ENCODE measurements at places on chromosomes 2 and 18. TPM values are rescaled to one million over a fixed set of nuclear protein-coding genes. Genes with fewer than 3 reads are reported as not detected.
A peak's percentile ranks its signal among the peaks of the same experiment; 100 is the strongest.

GRCh38 chr18:77007251-77007650, 125.3 kb downstream of the MBP start:
- DNase-seq: no peak
- no peaks in the 10 kb centered on the region for H3K27me3 ChIP-seq

DNA sequence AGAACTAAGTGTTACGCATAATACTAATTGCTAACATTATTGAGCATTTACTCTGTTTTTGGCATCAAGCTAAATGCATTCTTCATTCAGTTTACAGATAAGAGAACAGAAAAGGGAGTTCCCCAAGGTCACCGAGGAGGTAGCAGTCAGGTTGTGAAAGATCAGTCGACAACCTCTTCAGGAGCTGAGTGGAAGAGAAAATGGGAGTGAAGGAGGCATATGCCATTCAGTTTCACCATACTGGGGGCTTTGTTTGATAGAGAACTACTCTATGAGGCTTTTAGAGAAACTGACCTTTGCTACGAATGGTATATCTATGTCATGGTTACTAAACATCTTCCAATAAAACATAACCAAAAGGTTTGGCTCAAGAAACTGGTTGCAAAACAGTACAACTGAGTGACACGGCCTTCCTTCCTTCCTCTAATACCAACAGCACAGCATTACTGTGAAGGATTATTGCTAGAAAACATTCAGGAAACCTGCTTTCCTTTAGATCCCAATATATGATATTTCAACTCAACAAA, 112.1 kb downstream of the RBMS1 start:
- no peaks in the 10 kb centered on the region for H3K36me3 ChIP-seq
- no peak overlapping the region for H3K4me3 ChIP-seq
- no peak for DNase-seq
- no peaks in the 10 kb centered on the region for H3K4me1 ChIP-seq

- no peaks in the 10 kb centered on the region for H3K36me3 ChIP-seq
- no peak overlapping the region for H3K4me3 ChIP-seq
- H3K27me3 ChIP-seq: no peaks in the 10 kb centered on the region
- DNase-seq: no peak
These were observed 1064.1 kb upstream of the CNTNAP5 start for GRCh38 chr2:122960759-122961641.

Gene PDE1A
- total RNA-seq: 2.8 TPM

- no peaks in the 10 kb centered on the region for H3K27me3 ChIP-seq
- no peaks in the 10 kb centered on the region for H3K36me3 ChIP-seq
- H3K27ac ChIP-seq: no peak overlapping the region
- H3K4me1 ChIP-seq: no peaks in the 10 kb centered on the region
- H3K4me3 ChIP-seq: no peak overlapping the region
These were observed 6.5 kb downstream of the TMEM17 start for GRCh38 chr2:62499430-62500060.

GRCh38 chr2:72750466-72750865, 75.4 kb downstream of the EXOC6B start:
- no peak overlapping the region for H3K27ac ChIP-seq
- no peak overlapping the region for H3K4me3 ChIP-seq
- no peaks in the 10 kb centered on the region for H3K4me1 ChIP-seq
- DNase-seq: no peak

- H3K27me3 ChIP-seq: no peaks in the 10 kb centered on the region
- no peak for DNase-seq
- H3K36me3 ChIP-seq: no peaks in the 10 kb centered on the region
- H3K4me3 ChIP-seq: no peak overlapping the region
These were observed 270.3 kb downstream of the ATAD2B start for GRCh38 chr2:23656597-23656973.

- DNase-seq: no peak
- H3K27ac ChIP-seq: peak overlapping the region; percentile 99
- H3K27me3 ChIP-seq: no peaks in the 10 kb centered on the region
- no peak overlapping the region for H3K4me3 ChIP-seq
- no peaks in the 10 kb centered on the region for H3K36me3 ChIP-seq
These were observed 12.1 kb downstream of the CFLAR start for GRCh38 chr2:201128033-201128432.

DNA sequence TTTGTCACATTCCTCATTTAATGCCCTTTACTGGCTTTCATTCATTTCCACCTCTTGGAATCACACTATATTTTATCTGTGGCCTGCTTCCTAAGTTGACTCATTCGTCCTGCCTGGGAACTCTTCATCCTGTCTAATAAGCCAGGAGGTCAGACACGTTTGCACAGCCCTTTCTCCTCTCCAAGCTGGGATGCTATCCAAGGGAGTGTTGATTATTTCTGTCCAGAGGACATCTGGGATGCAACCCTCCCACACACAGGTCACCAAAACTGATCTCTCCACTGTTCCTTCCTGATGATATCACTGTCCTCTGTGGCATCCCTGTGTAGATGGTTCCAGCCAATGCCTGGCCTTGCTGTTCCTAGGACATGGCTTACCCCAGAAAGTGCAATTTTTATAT, 79.8 kb upstream of the NOSTRIN start:
- no peaks in the 10 kb centered on the region for H3K27me3 ChIP-seq
- H3K4me1 ChIP-seq: no peaks in the 10 kb centered on the region
- no peak overlapping the region for H3K4me3 ChIP-seq
- no peak overlapping the region for H3K27ac ChIP-seq

GRCh38 chr2:96715658-96716057, 24.2 kb downstream of the LMAN2L start:
- no peak overlapping the region for H3K27ac ChIP-seq
- no peaks in the 10 kb centered on the region for H3K4me1 ChIP-seq
- H3K4me3 ChIP-seq: no peak overlapping the region
- DNase-seq: no peak
- no peaks in the 10 kb centered on the region for H3K27me3 ChIP-seq
- H3K36me3 ChIP-seq: no peaks in the 10 kb centered on the region

Gene KCNK3
- total RNA-seq: 1.1 TPM

DNA sequence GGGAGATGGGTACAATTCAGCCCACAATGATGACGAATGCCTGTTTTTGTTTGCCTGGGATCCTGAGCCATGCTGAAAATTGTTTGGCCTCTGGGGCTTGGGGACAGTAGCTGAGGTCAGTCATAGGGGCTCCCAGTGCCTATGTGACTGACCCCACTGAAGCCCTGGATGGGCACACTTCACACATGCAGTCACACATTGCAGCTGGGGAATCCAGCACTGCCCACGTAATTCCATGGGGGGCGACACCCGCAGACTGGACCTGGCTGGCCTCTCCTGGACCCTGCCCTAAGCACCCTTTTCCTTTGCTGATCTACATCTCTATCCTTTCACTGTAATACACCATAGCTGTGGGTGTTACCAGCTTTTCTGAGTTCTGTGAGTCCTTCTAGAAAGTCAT, 295.2 kb upstream of the HS6ST1 start:
- no peak for DNase-seq
- H3K36me3 ChIP-seq: no peaks in the 10 kb centered on the region
- no peak overlapping the region for H3K27ac ChIP-seq
- H3K27me3 ChIP-seq: no peaks in the 10 kb centered on the region

DNA sequence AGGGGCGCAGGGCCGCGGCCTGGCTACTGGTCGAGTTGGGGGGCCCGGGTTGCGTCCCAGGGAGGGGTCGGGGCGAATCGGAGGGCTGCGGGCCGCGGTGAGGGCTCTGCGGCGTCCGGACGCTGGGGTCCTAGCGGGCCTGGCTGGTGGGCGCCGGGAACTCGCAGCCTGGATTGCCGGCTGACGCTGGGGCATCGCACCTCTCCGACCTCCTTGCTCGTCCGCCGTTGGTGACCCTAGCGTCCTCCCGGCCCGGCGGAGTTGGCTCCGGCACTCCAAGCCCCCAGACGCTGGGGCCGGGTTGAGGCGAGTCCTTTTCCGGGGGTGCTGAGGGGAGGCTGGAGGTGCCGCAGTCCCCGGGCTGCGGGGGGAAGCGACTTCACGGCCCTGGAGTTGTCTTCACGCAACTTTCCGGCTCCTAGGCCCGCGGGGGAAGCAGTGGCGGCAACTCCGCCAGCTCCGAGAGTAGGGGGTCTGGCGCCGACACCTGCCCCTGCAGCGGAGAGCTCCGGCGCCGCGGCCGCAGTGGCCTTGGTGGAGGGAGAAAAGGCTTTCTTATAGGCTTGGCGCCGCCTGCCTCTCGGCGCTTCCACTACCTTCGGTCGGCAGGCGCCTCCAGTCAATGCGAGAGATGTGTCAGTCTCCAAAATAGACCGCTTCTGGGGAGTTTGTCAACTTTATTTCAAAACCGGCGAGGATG, 70.3 kb downstream of the HAUS1 start:
- peak overlapping the region; percentile 97 for H3K4me3 ChIP-seq
- H3K27ac ChIP-seq: peak overlapping the region; percentile 89
- H3K27me3 ChIP-seq: no peaks in the 10 kb centered on the region
- no peaks in the 10 kb centered on the region for H3K4me1 ChIP-seq

Gene THSD7B
- 0.80 TPM for total RNA-seq

Gene SERPINB10
- not detected for total RNA-seq

DNA sequence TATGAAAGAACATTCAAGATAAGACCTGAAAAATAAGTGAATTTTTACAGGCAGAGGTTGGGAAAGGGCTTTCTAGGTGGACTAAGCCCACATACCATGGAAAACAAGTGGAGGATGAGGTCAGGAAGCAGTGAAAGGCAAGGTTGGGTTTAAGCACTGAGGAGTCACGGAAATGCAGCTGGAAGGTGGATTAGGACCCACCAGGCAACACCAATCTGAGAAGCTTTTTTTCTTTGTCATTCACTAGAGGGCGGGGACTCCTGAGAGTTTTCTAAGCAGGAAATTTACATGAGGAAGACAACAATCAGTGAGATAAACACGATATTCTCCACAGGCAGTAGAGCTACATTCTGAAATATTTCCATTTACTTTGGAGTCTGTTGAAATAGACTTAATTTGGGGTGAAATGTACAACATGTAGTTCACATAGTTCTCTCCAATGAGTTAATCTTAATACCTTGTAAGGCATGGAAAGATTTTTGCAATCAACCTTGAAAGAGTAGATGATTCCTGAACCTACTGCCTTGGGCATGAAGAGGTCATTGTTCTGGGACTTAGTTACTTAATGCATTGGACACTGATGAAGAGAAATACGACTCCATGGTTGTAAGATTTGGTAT, 40.7 kb downstream of the VIT start:
- H3K4me1 ChIP-seq: no peaks in the 10 kb centered on the region
- H3K36me3 ChIP-seq: no peaks in the 10 kb centered on the region
- no peak overlapping the region for H3K27ac ChIP-seq
- no peak overlapping the region for H3K4me3 ChIP-seq

Gene KIF1A
- total RNA-seq: 6.0 TPM

DNA sequence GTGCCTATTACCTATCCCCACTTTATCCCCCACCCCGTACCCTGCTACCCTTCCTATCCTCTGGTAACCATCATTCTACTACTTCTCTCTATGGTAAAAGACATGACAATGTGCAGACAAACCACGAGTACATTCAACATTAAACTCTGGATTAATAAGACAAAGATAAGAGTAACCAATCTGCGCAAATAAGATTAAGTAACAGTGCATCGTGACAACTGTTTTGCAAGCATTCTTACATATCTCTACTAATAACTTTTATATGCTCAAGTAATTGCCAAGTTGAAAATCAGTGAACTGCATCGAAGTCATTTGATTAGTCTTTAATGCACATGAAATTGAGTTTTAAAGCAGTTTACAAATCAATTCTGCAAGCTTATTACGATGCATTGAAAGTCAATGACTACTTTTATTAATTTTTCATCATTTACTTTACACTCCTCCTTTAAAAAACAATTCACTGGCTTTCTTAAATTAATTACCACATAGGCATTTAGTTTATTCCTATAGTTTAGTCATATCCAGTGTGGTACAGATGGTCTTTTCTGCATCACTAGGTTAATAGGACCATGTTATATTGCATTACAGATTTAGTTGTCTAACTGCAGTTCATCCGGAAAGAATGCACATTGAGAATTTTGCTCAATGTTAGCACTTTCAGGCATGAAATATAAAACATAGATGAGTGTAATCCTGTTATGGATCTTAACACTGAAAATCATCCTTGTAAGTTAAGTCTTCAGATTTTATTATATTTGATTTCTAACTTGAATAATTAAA, 178.1 kb downstream of the GCA start:
- no peaks in the 10 kb centered on the region for H3K4me1 ChIP-seq
- no peak overlapping the region for H3K4me3 ChIP-seq
- H3K27ac ChIP-seq: no peak overlapping the region
- H3K27me3 ChIP-seq: no peaks in the 10 kb centered on the region
- no peak for DNase-seq

Gene NOL4
- not detected for total RNA-seq

DNA sequence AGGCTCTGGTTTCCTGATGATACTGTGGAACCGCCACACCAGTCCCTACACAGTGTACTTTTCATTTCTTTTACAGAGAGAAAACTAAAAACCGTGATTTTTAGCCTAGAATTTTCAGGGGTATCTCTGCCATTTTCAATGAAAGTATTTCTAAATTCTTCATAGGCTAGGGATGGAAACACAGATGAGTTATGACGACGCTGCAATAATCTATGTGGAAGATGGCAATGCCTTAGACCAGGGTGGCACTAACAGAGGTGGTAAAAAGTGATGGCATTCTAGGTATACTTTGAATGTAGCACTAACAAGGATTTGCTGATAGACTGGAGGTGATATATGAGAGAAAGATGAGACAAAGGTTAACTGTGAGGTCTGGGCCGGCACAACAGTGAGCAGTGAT, 56.5 kb downstream of the TTC21B start:
- H3K4me1 ChIP-seq: no peaks in the 10 kb centered on the region
- no peak overlapping the region for H3K4me3 ChIP-seq
- H3K36me3 ChIP-seq: no peaks in the 10 kb centered on the region
- H3K27me3 ChIP-seq: no peaks in the 10 kb centered on the region

DNA sequence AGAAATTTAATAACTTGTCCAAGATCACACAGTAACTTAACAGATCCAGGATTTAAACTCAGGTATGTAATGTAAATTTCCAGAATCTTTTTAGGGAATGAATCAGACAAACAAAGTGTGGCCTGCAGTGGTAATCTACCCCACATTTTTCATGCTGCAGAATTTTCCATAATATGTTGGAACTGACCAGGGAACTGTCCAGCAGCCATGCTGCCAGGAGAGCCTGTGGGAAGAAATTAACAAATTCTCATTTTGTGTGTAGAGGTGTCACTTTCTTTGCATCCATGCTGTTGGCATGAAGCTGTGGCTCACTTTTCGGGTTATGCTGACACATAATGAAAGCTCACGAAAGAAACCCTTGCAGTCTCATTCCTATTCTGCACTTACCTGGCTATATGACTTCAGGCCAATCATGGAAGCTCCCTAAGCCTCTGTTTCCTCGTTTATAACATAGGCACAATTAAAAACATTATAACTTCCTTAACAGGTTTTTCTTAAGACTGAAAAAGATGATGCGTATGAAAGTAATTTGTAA, 54.7 kb downstream of the CDKL4 start:
- no peaks in the 10 kb centered on the region for H3K27me3 ChIP-seq
- no peak overlapping the region for H3K4me3 ChIP-seq
- H3K4me1 ChIP-seq: no peaks in the 10 kb centered on the region
- H3K27ac ChIP-seq: no peak overlapping the region
- no peaks in the 10 kb centered on the region for H3K36me3 ChIP-seq
